ENCODE measurements at places on chromosomes 3 and 15. TPM values are rescaled to one million over a fixed set of nuclear protein-coding genes. Genes with fewer than 3 reads are reported as not detected.

- DNase-seq, result no peak
- H3K36me3 ChIP-seq, result no peaks in the 10 kb centered on the region
- H3K27ac ChIP-seq, result no peak overlapping the region
- no peaks in the 10 kb centered on the region for H3K4me1 ChIP-seq
These were observed 146.0 kb downstream of the CHST2 start for GRCh38 chr3:143265501-143266070.

DNA sequence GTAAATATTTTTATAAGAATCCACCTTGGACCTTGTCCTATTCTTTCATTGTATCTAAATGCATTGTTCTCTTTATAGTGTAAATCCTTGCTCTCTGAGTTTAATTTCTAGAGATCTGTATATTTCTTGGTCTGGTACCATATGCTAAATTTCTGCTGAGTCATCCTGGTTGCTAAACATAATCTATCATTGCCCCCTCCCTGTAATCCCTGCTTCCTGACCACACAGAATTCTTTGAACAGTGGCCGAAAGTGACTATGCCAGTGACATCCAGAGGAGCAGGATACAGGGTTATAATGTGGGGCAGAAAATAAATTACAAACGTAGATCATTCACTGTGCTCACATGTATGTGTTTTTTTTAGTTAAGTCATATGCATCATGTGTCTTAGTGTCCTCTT is 143.1 kb downstream of the DIPK2A start:
- no peaks in the 10 kb centered on the region for H3K4me1 ChIP-seq
- H3K27ac ChIP-seq, result no peak overlapping the region
- H3K27me3 ChIP-seq, result peaks cover 1% of the 10 kb centered on the region
- DNase-seq, result no peak

- H3K4me1 ChIP-seq, result peaks cover 9% of the 10 kb centered on the region
These were observed 9.1 kb upstream of the FETUB start for GRCh38 chr3:186630950-186631641.

DNA sequence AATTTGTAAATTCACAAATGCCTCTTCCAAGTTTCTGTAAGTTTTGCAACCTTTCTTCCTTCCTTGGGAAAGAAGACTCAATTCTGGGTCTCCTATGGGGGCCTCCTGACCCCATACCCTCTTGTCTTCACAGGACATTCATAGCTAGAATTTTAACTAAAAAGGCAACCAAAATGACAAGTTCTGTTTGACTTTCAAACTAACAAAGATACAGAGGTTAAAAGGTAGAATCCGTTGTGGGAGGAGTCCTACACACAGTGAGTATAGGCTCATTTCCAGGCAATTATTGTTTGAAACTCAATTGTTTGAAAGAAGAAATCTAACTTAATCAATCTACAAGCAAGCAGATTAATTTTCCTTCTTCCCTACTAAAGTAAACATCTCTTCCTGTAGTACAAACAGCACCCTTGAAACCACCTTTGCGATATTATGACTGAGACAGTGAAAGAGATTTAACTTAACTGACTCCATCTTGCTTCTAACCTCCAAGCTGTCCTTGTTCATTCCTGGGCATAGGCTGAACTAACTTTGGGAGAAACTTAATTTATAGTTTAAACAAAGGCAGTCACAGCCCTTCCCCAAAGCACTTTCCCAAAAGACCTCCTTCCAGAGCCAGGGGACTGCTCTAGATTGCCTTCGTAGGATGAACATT is 14.4 kb upstream of the TNFSF10 start:
- no peak overlapping the region for H3K4me3 ChIP-seq
- H3K27ac ChIP-seq, result peak overlapping the region; percentile 91
- DNase-seq, result no peak
- H3K4me1 ChIP-seq, result peaks cover 59% of the 10 kb centered on the region
- peaks cover 6% of the 10 kb centered on the region for H3K27me3 ChIP-seq

DNA sequence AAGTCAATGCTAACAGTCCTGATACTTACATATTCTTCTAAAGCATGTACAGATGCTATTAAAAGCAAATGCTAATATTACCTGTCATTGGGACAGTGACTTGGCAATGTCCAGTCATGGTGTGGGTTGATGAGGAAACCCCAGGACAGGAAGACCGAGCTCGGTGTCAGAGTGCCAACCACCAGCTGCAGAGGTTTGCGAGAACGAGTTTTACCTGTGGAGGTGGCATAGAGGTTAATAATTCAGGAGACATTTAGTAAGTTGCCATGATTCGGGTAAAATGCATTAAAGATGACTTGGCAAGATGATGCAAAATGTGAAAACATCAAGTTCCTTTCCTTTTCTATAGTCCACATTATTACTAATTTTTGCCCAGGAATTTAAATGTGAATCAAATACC is 94.5 kb downstream of the ABI3BP start:
- no peak for DNase-seq
- H3K27me3 ChIP-seq, result no peaks in the 10 kb centered on the region
- no peak overlapping the region for H3K27ac ChIP-seq
- no peaks in the 10 kb centered on the region for H3K4me1 ChIP-seq
- H3K36me3 ChIP-seq, result no peaks in the 10 kb centered on the region

GRCh38 chr3:62929771-62930170 is 54.6 kb upstream of the CADPS start:
- no peaks in the 10 kb centered on the region for H3K4me1 ChIP-seq
- no peaks in the 10 kb centered on the region for H3K36me3 ChIP-seq
- no peak overlapping the region for H3K4me3 ChIP-seq
- no peak overlapping the region for H3K27ac ChIP-seq
- no peak for DNase-seq

GRCh38 chr3:140178482-140178881 is 243.5 kb downstream of the CLSTN2 start:
- H3K4me3 ChIP-seq, result no peak overlapping the region
- no peaks in the 10 kb centered on the region for H3K27me3 ChIP-seq
- no peaks in the 10 kb centered on the region for H3K36me3 ChIP-seq
- no peaks in the 10 kb centered on the region for H3K4me1 ChIP-seq

- no peaks in the 10 kb centered on the region for H3K36me3 ChIP-seq
- DNase-seq, result no peak
- H3K4me3 ChIP-seq, result no peak overlapping the region
- H3K27me3 ChIP-seq, result no peaks in the 10 kb centered on the region
- no peak overlapping the region for H3K27ac ChIP-seq
- H3K4me1 ChIP-seq, result no peaks in the 10 kb centered on the region
These were observed 39.6 kb upstream of the TIMP4 start for GRCh38 chr3:12198301-12198700.

GRCh38 chr3:61804782-61805181 is 243.4 kb downstream of the PTPRG start:
- no peaks in the 10 kb centered on the region for H3K27me3 ChIP-seq
- H3K27ac ChIP-seq, result no peak overlapping the region
- H3K4me1 ChIP-seq, result peaks cover 7% of the 10 kb centered on the region
- DNase-seq, result no peak
- H3K4me3 ChIP-seq, result no peak overlapping the region
- H3K36me3 ChIP-seq, result no peaks in the 10 kb centered on the region

DNA sequence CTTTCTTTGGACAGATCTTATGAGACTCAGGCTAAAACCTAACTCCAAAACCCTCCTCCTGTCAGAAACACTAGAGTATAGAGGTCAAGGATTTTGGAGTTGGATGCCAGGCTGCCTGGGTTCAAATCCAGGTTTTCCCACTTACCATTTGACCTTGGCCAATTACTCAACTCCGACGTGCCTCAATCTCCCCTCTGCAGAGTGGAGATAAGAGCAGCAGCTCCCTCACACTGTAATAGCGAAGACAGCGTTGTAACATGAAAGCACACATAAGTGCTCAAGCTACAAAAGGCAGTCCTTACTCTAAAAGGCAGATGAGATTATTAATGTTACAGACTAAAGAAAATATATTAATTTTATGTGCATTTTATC is 90.1 kb downstream of the IGF2BP2 start:
- peaks cover 3% of the 10 kb centered on the region for H3K36me3 ChIP-seq
- H3K27me3 ChIP-seq, result peaks cover 7% of the 10 kb centered on the region
- no peak overlapping the region for H3K4me3 ChIP-seq
- H3K27ac ChIP-seq, result peak overlapping the region; percentile 92
- no peak for DNase-seq

The EPHB3 gene
- 4.3 TPM for total RNA-seq

The PPM1L gene
- total RNA-seq, result 12.2 TPM

The IL12A gene
- 0.67 TPM for total RNA-seq

The STAB1 gene
- total RNA-seq, result 866 TPM

Data from endothelial cell (in vitro differentiated cells).